ENCODE measurements at places on chromosomes 4 and X. TPM values are rescaled to one million over a fixed set of nuclear protein-coding genes. Genes with fewer than 3 reads are reported as not detected.

The RP2 gene
- polyA plus RNA-seq = 7.5 TPM

The ADAMTS3 gene
- 1.5 TPM for polyA plus RNA-seq

The ASB9 gene
- 2.0 TPM for polyA plus RNA-seq

The TBC1D9 gene
- 14.2 TPM for polyA plus RNA-seq

DNA sequence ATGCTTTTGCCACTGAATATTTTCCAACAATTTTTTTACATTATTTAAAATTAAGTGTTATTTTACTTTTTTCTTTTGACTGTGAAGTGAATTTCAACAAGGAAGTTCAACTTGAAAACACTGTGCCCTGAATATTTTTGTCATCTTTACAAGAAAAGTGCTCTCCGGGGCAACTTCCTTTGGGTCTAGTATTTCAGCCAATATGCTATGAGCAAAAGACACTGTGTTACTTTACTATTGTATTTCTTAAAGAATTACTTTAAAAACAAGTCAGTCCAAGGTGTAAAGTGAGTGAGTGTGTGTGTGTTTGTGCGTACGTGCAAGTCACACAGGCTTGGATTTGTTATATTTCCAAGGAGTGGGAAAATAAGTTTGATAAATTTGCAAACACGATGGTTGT lies 7.6 kb upstream of the USP53 start:
- no peak for DNase-seq

GRCh38 chr4:123449780-123450179 lies 53.2 kb downstream of the SPRY1 start:
- no peak for DNase-seq

DNA sequence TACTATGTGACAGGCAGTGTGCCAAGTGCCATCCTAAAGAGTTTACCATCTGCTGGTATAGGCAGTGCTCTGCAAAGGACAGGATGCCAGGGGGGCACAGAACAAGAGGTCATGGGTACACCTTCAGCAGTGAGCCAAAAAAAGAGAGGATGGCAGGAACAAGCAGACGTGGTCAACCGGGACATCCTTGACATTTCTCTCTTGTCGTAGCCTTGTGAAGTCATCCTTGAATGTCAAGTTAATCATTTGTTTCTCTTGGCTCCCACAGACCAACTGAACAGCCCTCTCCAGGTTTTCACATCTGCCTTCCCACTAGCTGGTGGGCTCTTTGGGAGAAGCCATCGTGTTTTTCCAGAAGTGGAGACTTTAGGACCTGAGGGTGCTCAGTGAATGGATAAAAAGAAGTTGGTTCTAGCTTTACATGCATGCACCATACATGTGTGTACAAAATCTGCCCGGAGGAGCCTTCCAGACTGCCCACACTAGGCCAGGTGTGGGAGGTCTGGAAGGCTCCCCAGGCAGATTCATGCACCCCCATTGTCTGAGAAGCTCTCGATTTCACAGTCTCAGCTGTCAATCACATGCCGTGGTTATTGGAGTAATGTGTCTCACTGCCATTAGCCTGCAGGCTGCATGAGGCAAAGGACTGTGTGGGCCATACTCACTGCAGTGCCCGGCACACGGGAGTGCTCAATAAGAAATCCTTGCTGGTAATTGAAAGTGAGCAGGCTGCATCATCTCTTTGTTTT lies 16.4 kb downstream of the PNMA6F start:
- DNase-seq = no peak

DNA sequence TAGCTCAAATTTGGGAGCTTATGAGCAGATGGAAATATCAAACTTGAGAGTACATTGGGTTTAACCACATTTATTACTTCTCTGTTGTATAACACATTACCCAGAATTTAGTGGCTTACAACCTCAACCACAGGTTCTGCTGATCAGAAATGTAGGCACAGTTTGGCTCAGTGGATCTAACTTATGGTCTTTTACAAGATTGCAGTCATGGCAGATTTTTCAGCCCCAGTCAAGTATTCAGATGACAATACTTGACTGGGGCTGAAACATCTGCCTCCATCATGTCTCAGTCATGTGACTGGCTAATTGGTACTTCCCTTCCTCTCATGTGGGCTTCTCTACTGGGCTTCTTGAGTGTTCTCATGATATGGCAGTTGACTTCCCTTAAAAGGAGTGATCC lies 44.0 kb upstream of the ADAD1 start:
- DNase-seq = no peak

GRCh38 chr4:157294575-157294974 lies 74.0 kb downstream of the GRIA2 start:
- no peak for DNase-seq

- DNase-seq = no peak
These were observed 15.0 kb upstream of the TTC29 start for GRCh38 chr4:146960634-146961033.

DNA sequence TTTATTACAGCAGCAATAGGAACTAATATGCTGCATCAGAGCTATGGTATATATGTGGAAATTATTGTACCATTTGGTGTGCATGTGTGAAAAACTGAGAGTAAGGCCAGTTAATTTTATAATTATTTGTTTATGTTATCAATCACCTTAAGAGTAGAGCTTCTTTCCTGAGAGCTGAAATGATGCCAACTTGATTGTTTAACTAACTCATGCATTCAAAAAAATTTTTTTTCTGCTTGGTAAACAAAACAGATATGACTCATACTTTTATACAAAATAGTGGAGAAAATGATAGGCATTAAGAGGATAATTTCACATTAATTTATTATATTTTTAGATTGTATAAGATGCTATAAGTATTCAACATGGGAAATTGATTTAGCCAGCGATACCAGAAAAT lies 622.7 kb downstream of the RAPGEF2 start:
- no peak for DNase-seq

Measured in urinary bladder (tissue), 4 donors.